Daoy (cell line): ENCODE measurements at places on chromosomes 11 and 22.

- DNase-seq: peak; percentile 31
These were observed 14.0 kb downstream of the FJX1 start for GRCh38 chr11:35632301-35632700.

GRCh38 chr11:9077164-9077563, 14.2 kb downstream of the SCUBE2 start:
- no peak for DNase-seq

GRCh38 chr11:120236169-120237107, 3.5 kb upstream of the POU2F3 start:
- peak; percentile 76 for DNase-seq

GRCh38 chr11:12090061-12090591, 20.3 kb upstream of the MICAL2 start:
- peak; percentile 86 for DNase-seq

DNA sequence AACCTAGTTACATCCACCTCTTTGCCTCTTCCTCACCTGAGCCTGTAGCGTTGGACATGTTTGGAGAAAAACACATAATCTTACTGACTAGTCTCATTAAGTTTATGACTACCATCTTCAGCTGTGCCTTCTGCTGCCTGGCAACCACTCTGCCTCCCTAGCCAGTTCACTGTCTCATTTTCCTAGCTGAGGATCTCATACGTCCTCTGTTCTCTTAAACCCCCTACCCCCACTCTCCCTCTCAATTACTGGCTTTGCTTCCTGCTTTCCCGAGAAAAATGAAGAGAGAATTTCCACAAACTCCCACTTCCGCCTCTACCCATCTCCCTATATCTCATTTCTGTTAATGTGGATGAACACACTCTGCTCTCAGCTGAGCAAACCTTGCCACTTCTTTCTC, 239.3 kb upstream of the POU2AF2 start:
- DNase-seq: no peak

DNA sequence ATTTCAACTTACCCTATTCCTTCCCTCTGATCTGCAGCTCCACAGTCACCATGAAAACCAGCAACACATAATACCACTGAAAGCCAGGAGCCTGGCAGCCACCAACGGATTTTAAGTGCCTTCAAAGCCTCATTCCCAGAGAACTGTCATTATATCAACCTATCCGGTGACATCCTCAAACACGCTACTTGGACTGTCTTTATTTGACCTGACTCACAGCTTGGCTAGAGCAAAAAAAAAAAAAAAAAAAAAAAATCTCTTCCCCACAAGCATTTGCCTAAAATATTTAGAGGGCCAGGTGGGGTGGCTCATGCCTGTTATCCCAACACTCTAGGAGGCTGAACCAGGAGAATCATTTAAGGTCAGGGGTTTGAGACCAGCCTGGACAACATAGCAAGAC, 32.4 kb upstream of the ARHGAP32 start:
- peak; percentile 4 for DNase-seq

GRCh38 chr22:39806109-39806508, 87.5 kb downstream of the ENTHD1 start:
- no peak for DNase-seq

DNA sequence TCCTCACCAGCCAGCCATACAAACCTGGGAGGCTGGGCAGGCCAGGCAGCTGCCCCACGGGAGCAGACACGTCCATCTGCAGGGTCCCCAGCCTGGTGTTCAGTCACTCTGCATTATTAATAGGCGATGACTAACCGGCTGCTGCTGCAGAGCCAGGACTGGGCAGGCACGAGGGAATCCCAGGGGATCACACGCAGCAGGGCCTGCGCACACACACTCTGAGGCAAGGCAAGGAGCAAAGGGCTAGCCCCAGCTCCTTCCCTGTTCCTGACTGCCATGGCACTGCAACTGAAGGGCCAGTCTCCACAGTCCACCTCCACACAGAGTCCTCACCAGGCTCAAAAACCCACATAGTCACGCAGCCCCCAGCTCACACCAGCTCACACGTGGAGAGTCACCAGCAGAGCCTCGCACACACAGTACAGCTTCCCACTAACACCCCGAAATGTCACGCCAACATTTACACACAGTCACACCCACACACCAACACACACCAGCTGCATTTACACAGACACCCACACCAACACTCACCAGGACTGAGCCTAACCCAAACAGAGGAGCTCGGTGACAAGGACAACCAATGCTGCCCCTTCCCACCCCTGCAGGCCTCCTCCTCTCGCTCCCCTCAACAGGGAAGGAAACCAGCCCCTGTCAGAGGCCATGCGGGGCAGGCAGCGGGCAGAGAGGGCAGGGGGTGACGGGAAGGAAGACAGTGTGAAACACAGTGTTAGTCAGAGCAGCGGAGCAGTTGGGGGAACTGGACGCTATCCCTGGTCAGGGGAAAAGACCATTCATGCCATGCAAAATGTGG, 47.3 kb downstream of the NRXN2 start:
- DNase-seq: peak; percentile 81

- peak; percentile 49 for DNase-seq
These were observed 4.7 kb downstream of the TCIRG1 start for GRCh38 chr11:68043349-68044144.

- DNase-seq: peak; percentile 78
These were observed 31.5 kb downstream of the KIAA0930 start for GRCh38 chr22:45208993-45209838.

DNA sequence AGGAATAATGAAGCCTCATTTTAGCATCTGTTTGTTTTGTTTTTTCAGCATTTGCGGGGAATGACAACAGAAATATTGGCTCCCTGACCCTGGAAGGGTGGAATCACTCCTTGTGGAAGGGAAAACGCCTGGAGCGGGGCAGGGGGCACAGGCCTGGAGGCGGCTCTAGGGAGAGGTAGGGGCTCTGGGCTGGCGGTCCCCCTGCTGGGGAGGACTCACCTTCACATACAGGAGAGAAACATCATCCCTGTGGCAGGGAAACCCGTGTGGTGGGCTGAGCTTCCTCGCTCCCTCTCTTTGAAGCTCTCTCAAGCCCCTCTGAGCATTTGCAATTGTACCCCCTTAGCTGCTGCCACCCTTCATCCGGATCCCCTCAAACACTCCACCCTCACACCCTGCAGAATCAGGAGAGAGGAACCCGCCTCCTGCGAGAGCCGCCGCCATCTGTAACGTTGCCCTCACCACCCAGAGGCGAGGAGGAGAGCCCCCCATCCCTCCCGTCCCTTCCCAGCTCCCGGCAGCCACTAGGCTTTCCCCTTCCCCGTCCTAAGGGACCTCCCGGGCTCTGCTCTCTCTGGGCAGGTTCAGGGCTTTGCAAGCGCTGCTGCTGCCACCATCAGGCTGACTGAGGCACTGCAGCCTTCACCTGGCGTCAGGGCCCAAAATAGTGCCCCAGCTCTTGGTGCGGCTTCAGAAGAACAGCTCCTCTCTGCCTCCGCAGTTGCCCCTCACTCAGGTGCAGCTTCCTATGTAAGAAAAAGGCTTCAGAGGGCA, 10.4 kb downstream of the KIRREL3 start:
- peak; percentile 88 for DNase-seq

- DNase-seq: peak; percentile 11
These were observed 18.3 kb downstream of the SMCO4 start for GRCh38 chr11:93524858-93525257.

DNA sequence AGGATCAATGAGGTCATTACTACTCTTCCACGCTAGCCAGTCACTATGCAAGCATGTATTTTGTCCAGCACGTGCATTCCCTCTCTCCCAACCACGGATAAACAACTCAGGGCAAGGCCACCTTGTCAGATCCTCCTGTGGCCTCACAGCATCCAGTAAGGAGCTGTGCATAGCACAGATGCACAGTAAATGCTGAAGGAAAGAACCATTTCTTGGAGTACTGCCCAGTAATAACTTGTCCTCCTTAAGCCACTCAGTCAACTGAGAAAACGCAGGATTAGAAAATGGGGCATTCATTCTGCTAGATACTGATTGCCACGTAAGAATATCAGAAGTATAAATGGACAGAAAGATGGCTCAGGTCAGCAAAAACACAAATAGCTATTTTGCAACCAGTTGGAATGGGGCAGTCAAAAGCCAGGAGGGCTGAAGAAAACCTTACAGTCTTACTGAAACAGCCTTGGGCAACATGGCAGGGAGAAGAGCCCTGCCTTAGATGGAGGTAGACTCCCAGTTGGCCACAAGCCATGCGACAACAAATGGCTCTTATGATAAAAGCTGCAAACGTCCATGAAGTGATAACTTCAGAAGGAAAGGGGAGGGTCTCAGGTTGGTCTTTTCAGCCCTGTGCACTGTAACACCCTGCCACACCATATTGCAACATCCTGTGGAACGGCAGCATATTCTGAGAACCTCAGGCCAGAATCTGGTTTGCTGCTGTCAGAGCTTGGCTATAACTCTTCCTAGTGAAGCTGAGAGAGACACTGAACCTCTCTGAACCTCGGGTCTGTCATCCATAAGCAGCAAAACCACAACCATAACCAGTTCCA, 23.0 kb downstream of the PC start:
- no peak for DNase-seq

- no peak for DNase-seq
These were observed 9.3 kb downstream of the RAB3IL1 start for GRCh38 chr11:61907871-61908729.

GRCh38 chr11:76288166-76288980, 82.1 kb upstream of the WNT11 start:
- DNase-seq: no peak

DNA sequence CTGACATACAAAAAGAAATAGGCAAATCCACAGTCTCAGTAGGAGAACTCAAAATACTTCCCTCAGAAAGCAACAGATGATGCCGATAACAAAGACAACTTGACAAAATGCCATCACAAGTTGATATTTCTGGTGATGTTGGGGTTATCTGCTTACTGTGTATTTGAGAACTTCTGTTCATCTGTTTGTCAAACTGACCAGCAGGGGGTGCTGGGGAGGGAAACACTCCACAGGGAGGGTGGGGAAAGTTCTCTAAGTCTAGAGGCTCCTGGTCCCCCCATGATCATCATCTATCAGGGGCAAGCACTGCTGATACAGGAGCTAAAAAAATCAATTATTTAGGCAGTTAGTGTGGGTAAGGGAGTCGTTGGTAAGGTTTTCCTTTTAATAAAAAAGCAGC, 19.2 kb downstream of the GLYATL1 start:
- peak; percentile 37 for DNase-seq

GRCh38 chr22:26570864-26571525, 18.9 kb downstream of the TPST2 start:
- DNase-seq: no peak

DNA sequence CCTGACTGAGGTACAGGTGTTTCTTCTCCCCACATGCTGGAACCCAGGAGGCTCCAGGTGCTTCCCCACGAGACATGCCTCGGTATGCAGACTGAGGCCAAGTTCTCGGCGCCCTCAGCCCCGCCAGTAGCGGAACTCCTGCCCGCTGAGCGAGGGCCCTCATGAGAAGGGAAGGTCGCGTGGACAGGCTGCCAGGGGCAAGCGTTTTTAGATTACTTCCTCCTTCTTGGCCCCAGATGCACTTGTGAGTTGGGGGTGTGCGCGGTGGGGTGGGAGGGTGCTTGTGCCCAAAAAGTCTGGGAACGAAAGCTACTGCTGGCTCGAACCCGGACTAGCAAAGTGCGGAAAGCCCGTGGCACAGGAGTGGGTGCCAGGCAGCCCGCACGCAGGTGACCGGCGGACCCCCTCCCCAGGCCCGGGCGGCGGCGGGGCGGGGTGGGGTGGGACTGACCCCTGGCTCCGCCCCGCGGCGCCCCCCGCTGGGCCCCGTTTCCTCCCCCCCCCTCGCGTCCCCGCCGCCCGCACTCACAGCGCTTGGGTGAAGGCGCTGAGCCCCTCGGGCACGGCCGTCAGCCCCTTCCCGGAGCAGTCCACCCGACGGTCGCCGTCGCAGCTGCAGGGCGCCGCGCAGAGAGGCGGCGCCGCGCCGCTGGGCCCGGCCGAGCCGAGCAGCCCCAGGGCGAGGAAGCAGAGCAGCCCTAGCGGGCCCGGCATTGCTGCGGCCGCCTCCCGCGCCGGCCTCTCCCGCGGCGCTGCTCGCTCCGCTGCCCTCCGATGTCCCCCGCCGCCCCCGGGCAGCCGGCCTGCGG, 797 bp downstream of the LGR4 start:
- peak; percentile 43 for DNase-seq

DNA sequence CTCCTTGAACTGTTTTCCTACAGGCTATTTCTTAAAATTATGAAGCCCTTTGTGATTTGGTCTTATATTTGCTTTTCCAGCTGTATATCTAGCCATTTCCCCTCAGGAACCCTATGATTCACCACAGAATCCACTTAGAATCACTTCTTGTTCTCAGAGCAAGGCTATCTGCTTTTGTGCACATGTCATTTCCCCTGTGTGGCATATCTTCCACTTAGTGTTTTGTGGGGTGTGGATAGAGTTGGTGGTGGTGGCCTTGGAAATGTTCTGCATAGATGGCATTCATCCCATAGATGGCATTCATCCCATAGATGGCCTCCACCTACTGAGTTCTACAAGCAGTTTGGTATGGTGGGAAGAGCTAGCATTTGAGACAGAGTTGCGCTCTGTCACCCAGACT, 44.7 kb downstream of the SWAP70 start:
- no peak for DNase-seq

DNA sequence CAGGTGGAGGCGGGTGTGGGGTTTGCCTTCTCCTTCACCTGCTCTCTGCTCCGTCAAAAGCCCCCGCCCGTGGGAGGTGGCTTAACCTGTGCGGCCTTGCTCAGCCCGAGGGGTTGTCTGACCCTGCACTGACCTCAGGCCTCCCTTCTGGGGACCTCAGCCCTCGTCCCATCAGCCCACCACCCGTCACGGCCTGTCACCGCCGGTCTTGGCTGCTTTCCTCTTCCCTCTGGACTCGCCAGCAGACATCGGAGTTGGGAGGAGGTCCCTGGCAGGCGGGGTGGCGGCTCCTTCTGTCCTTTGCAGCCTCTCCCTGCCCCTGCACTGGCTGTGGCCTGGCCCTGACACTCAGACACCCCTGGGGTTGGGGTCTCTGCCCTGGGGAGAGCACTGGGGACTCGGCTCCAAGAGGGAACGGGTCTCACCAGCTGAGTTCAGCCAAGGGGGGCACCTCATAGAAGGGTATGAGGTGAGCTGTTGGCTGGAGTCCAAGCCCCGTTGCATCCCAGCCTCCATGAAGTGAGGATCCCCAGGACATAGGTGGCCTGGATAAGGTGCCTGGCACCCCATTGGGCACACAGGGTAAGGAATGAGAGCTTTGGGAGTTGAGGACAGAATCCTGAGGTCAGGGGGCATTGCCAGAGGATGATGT, 999.6 kb downstream of the BRD1 start:
- no peak for DNase-seq

- DNase-seq: no peak
These were observed 736.9 kb downstream of the BRD1 start for GRCh38 chr22:49090853-49091135.

DNA sequence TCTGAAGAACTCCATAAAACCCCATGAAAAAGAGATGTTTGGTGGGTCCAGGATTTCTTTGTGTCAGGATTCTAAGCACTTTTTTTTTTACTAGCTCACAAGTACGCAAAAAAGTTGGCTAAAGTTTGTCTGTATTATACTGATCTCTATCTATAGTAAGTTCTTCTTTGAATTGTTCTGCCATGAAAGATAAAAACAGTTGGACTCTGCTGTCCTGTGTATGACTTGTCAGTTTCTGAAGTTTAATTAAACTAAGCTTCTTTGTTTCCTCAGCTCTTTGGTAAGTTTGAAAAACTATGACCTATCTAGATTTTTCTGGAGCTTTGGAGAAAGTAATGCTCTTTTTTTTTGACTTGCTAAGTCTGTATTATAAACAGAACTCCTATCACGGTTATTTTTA, 812.2 kb upstream of the LUZP2 start:
- no peak for DNase-seq
